Cardiac septum (tissue), 1 donor: ENCODE measurements at places on chromosomes 3 and 15. TPM values are rescaled to one million over a fixed set of nuclear protein-coding genes. Genes with fewer than 3 reads are reported as not detected.

The PTH1R gene
- 5.4 TPM for total RNA-seq

GRCh38 chr3:94115482-94115881 is 52.6 kb downstream of the NSUN3 start:
- DNase-seq = no peak

GRCh38 chr3:45283471-45283870 is 57.4 kb upstream of the TMEM158 start:
- DNase-seq = no peak

DNA sequence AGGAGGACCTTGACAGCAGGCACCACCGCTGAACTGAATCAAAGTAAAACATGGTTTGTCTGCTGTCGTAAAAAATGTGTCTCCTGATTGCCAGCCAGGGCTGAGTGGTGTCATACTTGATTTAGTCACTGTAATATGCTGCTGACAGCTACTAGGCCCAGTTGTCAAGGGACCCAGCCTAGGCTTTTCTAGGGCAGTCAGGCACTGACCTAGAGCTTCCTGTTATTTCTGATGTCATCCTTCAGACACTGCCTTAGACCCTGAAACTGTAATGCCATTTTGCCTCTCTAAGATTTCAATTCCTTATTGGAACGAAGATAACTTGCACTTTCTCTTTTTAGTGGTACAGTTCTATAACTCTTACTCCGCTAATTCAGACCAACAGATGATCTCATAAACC is 2.6 kb upstream of the MRPL3 start:
- DNase-seq = no peak

The CNTN4 gene
- total RNA-seq = 2.8 TPM

DNA sequence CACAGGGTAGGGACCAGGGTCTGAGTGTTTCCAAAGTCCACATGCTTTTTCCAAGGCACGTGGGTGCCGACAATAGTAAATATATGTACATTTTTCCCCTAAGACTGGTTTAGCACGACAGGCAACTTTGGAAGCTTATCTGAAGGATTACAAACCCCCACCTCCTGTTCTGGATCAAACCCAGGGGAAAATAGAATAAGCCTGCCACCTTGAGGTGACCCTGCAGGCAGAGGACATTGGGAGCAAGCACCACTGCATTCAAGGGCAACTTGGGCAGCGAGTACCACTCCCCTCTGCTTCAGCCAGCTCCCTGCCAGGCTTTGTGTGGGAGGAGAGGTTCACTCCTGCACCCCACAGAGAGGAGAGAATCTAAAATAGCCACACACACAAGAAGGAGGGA is 44.8 kb downstream of the KBTBD12 start:
- DNase-seq = no peak

The DPPA2 gene
- total RNA-seq = not detected

The TMEM207 gene
- total RNA-seq = not detected

The PEX5L gene
- 0.11 TPM for total RNA-seq
